ENCODE measurements at places on chromosomes 2 and 18.

DNA sequence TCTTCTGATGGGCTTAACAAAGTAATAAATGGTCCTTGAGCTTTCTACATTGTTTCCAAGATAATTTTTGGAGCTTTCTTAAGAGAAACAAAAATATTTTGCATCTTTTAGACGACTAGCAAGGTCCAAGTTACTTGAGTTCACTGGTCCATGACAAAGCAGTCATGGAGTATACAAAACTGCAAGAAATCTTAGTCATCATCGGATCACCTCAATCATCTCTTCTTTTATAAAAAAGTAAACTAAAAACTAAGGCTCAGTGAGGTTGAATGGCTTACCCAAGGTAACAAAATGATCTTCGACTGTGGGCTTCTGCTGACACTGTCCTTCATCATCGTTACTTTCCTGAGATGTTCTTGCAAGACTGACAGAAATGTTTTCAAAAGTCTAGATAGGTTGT is 11.9 kb downstream of the FIGN start:
- DNase-seq: no peak

GRCh38 chr2:234863043-234863934 is 88.5 kb upstream of the SH3BP4 start:
- no peak for DNase-seq

GRCh38 chr2:241560883-241561474 is 2.4 kb downstream of the BOK start:
- DNase-seq: no peak

GRCh38 chr2:17869128-17869527 is 9.3 kb upstream of the KCNS3 start:
- DNase-seq: no peak

GRCh38 chr2:202286595-202286994 is 21.0 kb downstream of the NOP58 start:
- no peak for DNase-seq

- no peak for DNase-seq
Observed at GRCh38 chr2:99775585-99775984, 285.8 kb upstream of the REV1 start.

GRCh38 chr2:27314709-27315108 is 6.5 kb upstream of the UCN start:
- no peak for DNase-seq

DNA sequence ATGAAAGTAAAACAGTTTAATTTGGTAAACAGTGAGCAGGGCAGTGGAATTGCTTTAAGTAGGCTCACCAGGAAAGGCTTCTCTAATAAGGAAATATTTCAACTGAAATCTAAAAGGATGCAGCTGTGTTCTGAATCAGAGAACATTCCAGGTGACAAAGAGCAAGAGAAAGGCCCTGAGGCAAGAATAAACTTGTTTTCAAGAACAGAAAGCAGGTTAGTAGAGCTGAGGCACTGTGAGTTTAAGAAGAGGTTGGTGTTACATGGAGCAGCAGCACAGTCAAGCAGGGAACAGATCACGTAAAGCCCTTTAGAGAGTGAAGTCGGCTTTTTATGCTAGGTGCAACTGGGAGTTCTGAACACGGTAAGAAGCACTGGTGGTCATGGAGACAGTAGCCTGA is 57.0 kb upstream of the SCN1A start:
- no peak for DNase-seq

DNA sequence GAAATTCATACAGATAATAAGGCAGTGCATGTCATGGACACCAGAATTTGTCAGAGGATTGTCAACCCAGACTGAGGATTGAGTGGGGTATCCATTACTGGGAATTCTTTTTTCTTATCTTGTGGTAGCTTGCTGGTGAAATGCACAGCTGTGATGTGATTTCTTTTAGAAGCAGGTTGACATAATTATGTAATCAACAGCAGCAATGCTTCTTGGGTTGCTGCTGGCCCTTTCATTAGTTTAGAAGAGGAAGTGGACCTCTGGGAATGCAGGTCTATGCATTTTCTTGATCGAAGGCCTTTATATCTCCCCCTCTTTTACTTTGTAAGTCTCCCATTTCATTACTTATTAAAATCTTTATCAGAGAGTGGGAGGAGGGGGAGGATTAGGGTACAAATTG is 319.9 kb downstream of the AGPS start:
- no peak for DNase-seq

DNA sequence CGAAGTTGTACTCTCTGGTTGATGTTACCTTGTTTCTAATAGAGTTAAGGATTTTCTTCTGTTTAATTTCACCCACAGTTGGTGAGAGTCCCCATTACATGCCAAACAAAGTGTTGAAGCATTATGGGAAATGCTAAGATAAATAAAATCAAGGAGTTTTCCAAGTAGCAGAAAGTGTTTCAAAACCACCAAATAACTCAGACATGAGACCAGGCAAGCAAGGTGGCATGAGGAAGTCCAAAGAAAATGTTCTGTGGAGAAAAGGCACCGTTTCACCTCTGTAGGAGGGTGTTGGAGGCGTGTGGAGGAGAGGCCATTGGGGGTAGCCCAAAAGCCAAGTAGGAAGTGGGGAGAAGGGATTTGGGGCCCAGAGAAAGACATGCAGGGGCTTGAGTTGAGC is 8.7 kb downstream of the CFAP221 start:
- no peak for DNase-seq

DNA sequence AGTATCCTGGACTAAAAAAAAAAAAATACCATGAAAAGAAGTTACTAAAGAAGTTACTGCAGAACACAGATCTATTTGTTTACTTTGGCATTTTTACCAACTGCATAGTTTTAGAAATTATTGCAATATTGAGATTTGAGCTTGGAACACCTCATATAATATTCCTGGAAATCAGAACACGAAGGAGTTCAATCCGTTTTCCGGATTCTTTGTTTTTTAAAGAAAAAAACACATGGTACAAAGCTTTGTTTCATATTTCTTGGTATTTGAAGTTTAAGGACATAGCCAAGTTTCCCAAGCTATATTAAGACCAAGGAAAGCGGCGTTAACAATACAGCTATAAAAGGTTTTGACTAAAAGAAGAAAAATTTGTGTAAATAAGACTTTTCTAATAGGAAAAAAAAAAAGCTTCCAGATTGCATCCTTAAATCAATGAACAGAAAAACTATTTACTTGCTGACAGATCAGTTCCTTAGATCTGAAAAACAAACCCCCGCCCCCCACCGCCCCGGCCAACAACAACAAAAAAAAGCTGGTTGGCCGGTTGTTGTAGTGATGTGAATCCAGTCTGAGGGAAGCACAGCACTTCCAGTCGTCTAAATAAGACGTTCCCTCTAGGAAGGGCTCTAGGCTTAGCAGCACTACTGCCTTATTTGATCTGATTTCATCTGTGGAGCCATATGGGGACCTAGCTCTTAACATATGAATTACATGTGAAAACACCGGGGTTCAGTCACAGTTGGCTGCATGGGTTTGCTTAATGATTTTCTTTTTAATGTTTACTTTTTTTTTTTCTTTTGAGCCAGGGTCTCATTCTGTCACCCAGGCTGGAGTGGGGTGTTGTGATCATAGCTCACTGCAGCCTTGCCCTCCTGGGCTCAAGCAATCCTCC is 2.5 kb upstream of the RHOB start:
- no peak for DNase-seq

GRCh38 chr2:47006374-47007222 is 91.0 kb upstream of the MCFD2 start:
- no peak for DNase-seq

GRCh38 chr2:2846332-2847208 is 515.5 kb upstream of the MYT1L start:
- DNase-seq: no peak

- no peak for DNase-seq
Observed at GRCh38 chr18:59610546-59611140, 86.6 kb downstream of the CCBE1 start.

DNA sequence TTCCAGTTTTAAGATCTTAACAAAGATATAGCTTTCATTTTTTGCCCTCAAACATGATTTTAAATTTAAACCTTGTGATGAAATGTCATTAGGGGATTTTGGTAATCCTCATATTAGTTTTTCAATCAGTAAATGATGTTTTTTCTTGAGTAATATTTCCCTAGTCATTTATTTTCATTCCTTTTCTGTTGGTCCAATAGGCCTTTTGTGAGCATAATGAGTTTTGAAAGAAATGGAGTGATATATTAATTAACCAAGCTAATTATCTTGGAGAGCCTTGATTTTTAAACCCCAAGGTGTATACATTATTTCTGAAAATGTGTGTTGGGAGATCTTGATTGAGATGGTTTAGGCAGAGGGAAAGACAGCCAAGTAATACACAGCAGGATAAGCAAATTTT is 46.3 kb downstream of the DCC start:
- no peak for DNase-seq

- DNase-seq: no peak
Observed at GRCh38 chr2:6986301-6986911, 69.2 kb downstream of the RNF144A start.

GRCh38 chr2:61016392-61017002 is 1.0 kb upstream of the PEX13 start:
- no peak for DNase-seq

DNA sequence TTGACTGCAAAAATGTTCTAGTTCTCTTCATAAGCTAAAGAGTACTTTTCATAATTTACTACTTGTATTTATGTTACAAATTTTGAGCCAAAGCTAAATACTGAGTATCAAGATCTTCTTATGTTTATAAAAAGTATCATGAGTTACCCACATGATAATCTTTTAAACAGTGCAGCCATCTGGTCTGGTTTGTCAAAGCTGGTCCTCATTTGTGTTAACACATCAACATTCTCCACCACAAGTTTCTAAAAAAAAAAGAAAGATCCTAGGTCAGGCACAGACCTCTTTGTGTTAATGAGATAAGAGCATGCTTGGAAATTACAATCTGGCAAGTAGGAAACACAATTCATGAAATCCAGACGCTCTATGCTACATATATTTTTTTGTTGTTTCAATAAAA is 75.5 kb upstream of the FRZB start:
- no peak for DNase-seq

DNA sequence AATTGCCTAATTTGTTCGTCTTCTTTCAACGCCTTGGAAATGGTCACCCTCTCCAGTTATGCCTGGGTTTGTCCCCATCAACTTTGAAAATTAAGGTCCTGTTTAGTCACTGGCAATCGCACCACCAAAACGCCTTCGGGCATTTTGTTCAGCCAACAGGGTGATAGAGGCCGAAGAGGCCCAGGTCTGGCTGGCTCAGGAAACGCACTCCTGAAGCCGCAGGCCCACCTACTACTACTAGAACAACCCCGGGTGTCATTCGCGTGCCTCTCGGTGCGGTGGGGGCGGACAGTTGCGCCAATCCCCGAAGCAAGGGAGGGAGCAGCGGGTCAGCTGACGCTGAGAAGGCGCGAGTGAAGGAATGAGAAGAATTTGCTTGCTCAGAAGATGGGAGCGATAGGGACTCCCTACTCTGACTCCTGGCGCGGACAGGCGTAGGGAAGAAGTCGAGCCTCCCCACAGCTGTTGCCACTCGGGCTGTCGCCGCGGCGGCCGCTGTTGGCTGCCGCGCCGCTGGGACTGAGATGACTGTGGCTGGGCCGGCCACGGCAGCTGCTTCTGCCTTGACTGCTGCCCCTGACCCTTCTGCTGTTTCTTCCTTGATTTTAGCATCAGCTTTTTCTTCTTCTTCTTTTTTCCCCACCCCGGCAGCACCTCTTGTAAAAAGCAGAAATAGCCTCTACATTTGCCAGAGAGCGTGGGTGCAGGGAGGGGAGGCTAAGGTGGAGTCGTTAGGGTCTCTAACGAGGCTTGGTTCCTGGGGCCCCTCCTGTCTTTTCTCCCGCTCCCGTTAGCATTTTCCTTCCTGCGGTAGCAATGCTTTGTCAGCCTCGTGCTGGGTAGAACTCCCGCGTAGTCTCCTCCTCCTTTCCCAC is 387.6 kb downstream of the FIGN start:
- no peak for DNase-seq

- no peak for DNase-seq
Observed at GRCh38 chr2:148885988-148886387, 11.0 kb downstream of the KIF5C start.

DNA sequence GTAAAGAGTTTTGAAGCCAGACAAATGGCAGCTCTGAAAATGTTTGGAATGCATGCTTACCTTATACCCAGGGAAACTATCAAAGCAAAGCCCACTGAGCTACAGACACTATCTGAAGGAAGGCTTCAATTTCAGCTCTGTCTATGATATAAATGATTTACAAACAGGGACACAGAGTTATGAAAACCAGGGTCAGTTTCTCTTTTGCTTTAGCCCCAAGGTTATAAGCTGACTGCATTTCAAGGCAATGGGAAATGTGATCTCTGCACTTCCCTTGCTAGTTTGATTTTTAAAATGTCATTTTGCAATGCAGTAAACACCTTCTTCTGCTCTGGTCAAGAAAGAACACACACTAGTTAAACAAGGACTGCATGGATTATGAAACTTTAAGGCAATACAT is 65.2 kb upstream of the CCDC195 start:
- no peak for DNase-seq

DNA sequence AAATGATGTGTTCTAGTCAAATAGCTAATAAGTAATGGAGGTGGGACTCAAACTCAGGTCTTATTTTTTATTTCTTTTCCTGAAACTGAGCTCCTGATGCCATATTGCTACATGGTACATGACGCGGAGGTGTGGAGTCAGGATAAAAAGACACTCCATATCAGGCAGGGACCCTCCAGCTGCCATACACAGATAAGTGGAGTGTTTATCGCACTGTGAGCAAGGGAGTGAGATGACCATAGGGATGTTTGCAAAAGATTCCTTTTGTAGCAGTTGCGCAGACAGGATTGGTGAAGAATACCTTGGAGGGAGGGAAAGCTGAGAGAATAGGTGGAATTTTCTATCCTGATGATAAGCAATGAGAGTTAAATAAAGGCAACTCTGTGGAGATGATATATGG is 657.2 kb downstream of the RNF144A start:
- DNase-seq: no peak

DNA sequence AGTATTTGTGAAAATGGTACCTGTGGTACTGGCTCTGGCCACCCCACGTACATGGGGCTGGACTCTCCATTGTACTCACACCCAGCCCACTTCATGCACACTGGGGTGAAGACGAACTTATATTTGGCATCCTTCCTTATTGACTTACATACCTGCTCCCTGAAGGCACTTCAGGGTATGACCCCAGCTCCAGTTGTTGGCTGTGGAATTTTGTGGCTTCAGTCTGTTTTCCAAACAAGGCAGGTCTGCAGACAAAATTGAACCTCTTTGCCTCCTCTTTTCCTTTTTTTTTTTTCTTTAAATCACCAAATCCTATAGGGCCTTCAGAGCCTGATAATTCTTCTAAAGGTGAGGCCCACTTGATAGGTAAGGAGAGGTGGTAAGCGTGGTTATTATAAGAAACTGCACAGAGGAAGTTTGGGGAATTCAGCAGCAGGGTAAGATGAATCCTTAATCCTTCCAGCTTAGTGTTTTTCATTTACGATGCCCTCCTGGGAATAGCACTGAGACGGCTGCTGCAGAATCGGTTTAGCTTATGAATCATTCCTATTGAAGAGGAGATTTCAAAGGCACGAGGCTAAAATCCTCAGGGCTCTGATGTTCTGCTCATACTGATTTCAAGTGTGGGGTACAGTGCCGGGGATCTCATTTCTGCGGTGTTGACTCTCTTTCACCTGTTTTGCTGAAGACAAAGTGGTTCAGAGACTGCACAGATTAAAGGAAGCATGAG is 55.2 kb downstream of the KIF5C start:
- DNase-seq: no peak

Measured in stimulated activated CD8-positive, alpha-beta memory T cell treated with anti-CD3 and anti-CD28 coated beads, Interleukin-7, amount 100 ng/mL, for 1 hour (primary cell).